ENCODE measurements at places on chromosomes 3 and 15.

GRCh38 chr3:25587526-25587925, 77.2 kb downstream of the TOP2B start:
- DNase-seq: no peak

- no peak for DNase-seq
Observed at GRCh38 chr3:45574067-45574494, 20.5 kb upstream of the LIMD1 start.

GRCh38 chr3:2211568-2211967, 112.9 kb downstream of the CNTN4 start:
- no peak for DNase-seq

DNA sequence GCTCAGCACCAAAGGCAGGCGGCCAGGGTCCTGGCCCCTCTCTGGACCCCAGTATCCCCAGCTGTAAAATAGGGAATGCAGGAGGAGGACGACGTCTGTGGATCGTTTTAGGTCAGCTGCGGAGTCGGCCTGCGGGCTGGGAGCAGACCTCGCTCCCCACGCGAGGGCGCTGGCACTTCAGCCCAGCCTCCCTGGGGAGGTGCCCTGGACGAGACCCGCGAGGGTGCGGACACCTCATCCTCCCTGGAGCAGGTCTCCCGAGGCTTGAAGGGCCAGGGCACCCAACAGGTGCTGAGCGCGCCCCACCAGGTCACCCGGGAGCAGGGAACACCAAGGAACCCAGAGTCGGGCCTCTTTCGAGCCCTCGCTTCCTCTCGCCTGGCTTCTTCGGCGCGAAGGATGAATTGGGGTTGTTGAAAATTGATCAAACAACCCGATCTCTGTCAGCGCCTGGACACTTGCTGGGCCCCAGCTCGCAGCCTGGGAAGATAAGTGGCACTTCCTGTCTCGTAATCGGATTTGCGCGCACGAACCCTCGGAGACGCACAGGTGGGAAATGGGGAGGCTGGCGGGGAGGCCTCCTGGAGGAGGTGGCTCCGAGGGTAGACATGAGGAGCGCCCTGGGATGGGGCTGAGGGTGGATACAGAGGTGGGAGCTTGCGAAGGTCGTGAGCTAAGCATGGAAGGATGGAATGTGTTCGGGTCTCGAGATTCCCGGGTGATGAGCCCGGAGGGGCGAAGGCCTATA, 588 bp upstream of the VIPR1 start:
- peak; percentile 33 for DNase-seq

DNA sequence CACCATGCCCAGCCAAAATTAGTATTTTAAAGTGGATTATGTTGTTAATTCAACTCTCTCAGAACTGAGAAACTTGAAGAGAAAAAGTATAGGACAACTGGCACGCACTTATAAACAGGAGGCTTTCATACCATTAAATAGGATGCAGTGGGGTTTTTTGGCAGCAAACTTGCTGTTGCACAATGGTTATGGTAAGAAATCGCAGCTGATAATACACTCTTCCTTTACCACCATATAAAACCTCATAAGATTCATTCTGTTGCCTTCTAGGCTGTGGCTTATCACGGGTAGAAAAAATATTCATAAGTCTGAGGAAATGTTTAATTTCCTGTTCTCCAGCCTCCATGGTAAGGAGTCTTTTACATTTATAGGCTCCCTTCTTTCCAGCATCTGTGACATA, 95.3 kb downstream of the TMCO5A start:
- no peak for DNase-seq

DNA sequence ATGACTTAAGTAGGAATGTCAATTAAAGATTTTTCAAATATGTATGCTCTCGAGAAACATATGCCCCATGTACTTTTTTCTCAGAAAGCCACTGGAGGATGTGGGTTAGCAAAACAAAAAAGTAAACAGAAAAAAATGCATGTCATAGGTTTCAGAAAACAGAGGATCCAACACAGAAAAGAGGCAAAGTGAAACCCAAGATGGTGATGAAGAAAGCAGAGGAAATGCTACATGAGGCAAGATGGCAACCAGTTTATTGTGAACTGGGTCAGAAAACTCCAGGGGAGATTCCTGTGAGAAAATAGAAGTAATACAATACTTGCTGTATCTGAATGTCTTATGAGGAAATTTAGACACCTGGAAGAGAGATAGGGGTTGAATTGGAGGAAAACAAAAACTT, 30.8 kb upstream of the EOMES start:
- no peak for DNase-seq

GRCh38 chr3:148333091-148333490, 364.6 kb upstream of the AGTR1 start:
- DNase-seq: no peak

DNA sequence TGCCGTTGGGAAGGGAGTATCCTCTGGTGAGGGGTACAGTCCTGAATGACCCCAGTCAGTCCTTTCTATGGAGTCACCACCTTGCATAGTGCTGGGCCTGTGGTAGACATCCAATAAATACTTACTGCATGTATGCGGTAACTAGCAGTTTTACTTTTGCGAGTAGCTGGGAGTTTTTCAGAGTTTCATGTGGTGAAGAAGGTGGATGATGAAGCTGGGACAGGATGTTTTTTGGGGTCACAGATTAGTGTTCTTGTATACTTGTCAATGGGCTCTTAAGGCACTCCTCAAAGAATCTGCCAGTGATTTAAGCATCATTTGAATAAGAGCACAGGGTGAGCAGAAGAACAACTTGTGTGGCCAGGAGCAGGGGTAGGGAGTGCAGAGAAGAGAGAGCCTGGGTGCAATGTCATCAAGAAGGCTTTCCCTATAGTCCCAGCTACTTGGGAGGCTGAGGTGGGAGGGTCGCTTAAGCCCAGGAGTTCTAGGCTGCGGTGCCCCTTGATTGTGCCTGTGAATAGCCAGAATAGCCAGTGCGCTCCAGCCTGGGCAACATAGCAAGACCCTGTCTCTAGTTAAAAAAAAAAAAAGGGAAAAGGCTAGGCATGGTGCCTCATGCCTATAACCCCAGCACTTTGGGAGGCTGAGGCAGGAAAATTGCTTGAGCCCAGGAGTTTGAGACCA, 22.1 kb downstream of the PPCDC start:
- DNase-seq: no peak

DNA sequence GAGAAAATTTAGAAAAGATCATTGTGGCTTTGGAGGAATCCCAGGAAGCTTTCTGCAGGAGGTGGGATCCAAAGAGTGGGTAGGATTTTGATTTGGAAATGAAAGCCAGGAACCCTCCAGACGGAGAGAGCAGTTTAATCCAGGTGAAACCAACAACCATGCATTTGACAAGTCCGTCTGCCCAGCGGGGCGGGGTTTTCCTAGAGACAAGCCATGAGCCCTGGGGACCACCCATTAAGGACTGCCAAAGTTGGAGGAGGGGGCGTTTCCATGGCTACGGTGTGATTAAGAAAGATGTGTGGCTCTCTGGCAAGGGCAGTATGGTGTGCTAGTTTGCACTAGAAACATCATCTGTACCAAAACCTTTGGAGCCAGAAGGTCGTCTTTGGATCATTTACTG, 53.4 kb downstream of the SRGAP3 start:
- DNase-seq: no peak

DNA sequence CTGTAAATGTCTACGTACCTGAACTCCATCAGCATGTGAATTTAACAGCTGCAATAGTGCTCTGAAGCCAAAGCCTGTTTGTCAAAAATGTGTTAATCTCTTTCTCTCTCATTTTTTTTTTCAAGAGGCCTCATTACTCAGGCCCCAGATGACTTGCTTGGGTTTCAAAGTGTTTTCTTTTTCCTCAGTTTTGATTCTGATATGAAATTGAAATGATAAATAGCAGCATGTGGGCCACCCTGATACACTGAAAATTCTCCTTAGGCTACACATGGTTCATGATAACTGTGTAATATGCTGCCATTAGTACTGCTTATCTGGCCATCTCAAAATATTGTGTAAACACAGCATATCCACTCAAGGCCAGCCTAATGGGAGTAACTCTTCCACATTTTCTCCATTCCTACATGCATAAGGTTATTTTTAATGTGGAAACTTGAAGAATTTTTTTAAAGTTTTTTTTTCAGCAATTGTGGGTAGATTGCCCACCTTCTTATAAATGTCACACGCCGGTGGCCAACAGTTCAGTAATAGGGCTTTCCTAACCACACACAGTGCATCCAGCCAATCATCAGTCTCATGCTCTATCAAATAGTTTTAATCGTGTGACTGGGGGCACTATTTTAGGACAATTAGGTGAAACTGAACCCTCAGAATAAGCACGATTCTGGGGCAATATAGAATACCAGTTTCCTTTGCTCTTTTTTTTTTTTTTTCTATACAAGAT, 13.1 kb upstream of the DENND4A start:
- no peak for DNase-seq

- no peak for DNase-seq
Observed at GRCh38 chr3:42486814-42487565, 15.5 kb upstream of the VIPR1 start.

- DNase-seq: no peak
Observed at GRCh38 chr15:92101708-92102394, 248.3 kb downstream of the SLCO3A1 start.

GRCh38 chr15:47395076-47395475, 322.2 kb upstream of the SEMA6D start:
- no peak for DNase-seq

- no peak for DNase-seq
Observed at GRCh38 chr3:129082026-129082425, 21.4 kb downstream of the GP9 start.

DNA sequence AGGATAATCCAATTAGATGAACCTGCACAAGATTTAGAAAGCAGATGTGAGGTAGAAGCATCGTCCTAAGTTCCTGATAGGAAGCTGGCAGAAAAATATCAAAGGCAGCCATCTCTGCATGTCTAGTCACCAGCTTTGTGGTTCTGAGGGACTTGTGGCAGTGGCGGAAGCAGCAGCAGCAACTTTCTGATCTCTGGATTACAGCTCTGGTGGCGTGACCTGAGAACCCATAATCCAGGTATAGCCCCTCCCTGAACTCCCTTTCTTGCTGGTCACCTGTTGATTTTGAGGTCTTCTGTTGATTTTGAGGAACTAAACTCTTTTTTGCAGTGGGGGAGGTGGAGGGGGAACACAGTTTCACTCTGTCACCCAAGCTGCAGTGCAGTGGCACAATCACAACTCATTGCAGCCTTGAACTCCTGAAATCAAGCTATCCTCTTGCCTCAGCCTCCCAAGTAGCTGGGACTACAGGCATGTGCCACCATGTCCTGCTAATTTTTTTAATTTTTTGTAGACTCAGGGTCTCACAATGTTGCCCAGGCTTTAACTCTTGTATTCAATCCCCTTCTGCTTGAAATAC, 7.9 kb downstream of the FSIP1 start:
- DNase-seq: no peak

GRCh38 chr15:81030301-81030750, 29.6 kb downstream of the TLNRD1 start:
- no peak for DNase-seq

- no peak for DNase-seq
Observed at GRCh38 chr15:52670087-52670486, 9.1 kb downstream of the ATOSA start.

- no peak for DNase-seq
Observed at GRCh38 chr15:63369296-63369695, 12.3 kb downstream of the CA12 start.

DNA sequence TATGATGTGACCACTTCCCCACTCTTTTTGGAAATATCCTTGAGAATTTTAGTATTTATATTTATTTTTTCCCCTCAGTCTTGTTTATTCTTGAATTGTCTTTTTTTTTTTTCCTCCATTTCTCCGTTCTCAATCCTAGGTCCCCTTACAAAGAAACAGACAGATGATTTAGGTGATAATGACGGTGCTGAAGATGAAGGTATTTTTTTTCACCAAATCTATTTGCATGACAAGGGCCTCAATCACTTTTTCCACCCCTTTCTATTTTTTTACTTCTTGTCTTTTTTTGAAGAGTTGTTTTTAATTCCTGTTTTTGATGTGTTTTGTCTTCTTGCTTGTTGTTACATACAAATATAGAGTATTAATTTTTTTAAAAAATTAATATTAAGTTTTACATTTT, 402.6 kb downstream of the NLGN1 start:
- DNase-seq: no peak

GRCh38 chr3:169835533-169835932, 22.8 kb upstream of the LRRC34 start:
- DNase-seq: no peak

GRCh38 chr3:168977716-168978374, 685.7 kb downstream of the MECOM start:
- DNase-seq: no peak

DNA sequence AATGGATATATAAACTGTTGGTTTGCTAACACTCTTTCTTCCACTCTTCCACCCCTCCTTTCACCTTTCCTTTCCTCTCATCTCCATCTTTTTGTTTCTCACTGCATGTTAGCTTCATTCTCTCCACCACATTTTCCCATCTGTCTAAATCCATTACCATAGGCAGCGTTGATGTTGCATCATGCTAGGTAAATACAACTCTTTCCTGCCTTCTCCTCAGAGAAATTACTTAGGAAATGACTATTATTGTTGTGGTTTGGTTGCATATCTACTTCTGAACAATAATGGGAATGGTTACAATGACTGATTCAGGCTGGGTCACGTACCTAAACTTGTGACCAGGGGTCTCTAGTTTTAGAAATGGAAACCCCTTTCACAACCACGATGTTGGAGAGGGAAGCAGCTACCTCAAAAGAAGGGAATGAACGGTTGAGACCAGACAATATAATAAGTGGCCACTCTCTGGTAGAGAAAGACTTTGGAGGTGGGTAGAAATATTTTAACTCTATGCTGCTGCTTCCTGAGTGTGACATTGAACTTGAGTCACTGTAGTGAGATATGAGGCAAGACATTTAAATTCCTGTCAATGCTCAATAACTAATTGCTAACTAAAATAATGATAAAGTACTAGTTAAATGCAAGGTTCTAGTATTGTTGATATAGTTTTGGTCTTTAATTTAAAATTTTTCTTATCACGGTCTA, 314.1 kb upstream of the TGFBR2 start:
- DNase-seq: no peak

- no peak for DNase-seq
Observed at GRCh38 chr3:71371282-71371681, 212.2 kb downstream of the FOXP1 start.

- no peak for DNase-seq
Observed at GRCh38 chr3:120985242-120985641, 77.2 kb downstream of the STXBP5L start.

DNA sequence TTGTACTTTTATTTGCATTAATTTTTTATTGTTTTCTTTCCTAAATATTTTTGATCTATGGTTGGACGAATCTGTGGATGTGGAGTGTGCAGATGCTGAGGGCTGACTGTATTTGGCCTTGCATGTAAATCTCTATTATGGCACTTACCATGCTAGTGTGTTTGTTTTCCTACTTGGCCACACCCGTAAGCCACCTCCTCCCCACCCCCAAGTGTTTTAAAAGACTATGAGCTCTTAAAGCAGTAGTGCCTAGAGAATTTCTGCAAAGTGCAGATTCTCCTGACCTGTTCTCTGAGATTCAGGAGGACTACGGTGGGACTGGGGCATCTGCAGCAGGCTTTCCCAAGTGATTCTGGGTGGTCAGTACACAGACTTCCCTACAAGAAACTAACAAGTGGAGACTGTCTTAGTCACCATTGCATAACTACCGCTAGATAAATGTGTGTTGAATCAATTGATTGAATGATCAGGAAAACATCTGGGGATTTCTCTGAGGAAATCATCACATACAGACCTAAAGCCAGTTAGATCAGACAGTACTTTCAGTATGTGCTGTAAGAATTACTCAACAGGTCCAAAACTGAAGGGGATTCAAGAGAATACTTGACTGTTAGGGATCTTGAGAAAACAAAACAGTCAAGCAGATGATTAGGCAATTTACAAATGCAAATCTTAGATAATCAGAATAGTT, 6.2 kb upstream of the TIPARP start:
- no peak for DNase-seq

GRCh38 chr3:126040386-126040785, 43.5 kb downstream of the SLC41A3 start:
- no peak for DNase-seq

Measured in activated gamma-delta T cell (primary cell).